ENCODE measurements at places on chromosomes 4 and X. TPM values are rescaled to one million over a fixed set of nuclear protein-coding genes. Genes with fewer than 3 reads are reported as not detected.

The SEL1L3 gene
- total RNA-seq: 21.2 TPM

The ERAS gene
- 0.16 TPM for total RNA-seq

The TMPRSS11A gene
- total RNA-seq: not detected

The BEND2 gene
- total RNA-seq: not detected

The CT55 gene
- total RNA-seq: not detected

The UPF3B gene
- total RNA-seq: 16.2 TPM

The ITIH6 gene
- not detected for total RNA-seq

The PPP1R2C gene
- not detected for total RNA-seq

The GPR119 gene
- not detected for total RNA-seq

The CHRDL1 gene
- total RNA-seq: not detected

The AKAP17A gene
- 38.0 TPM for total RNA-seq

The SLC9A7 gene
- 8.3 TPM for total RNA-seq

The NKX3-2 gene
- 0.17 TPM for total RNA-seq

The SSX2 gene
- total RNA-seq: not detected

The TKTL1 gene
- 0.07 TPM for total RNA-seq

The CFP gene
- total RNA-seq: 0.53 TPM

Measured in A549 treated with AZD2906 at 1 μM for 4 hours (cell line).